Cortex of kidney (tissue), 1 donor: ENCODE measurements at places on chromosomes 5 and 9.

DNA sequence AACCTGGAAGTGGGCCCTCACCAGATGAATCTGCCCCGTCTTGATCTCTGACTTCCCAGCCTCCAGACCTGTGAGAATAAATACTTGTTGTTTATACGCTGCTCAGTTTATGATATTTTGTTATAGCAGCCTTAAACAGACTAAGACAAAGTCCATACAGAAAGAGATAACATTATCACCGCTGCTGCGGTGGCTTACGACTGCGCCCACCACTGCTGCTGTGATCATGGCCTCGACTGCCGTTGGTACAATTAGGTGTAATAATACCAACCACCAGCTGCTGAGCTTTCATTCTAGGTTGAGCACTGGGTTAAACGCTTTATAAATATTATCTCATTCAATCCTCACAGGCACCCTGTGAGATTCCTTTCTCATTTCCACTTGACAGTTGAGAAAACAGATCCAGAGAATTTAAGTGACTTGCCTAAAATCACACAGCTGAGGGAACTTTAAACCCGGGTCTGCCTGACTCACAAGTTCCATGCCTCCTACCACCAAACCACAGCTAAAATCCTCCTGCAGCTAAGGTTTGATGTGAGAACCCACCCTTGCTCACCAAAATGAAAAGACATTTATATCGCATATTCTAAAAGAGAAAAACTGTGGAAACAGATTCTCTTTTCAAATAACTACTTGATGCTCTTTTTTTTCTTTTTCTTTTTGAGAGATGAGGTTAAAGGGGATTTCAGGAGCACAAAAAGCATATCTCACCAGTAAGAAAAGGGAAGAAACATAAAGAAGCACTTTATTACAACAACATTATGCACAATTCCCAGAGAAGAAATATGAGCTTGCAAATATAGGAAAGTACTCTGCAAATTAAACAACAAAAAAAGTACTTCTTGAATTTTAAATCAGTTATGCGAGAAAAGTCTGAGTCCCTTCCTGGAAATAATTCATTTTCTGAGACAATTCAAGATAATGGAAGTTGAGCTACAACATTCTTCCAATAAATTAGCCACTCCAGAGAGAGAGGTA, 23.9 kb downstream of the GOLM1 start:
- DNase-seq: no peak

DNA sequence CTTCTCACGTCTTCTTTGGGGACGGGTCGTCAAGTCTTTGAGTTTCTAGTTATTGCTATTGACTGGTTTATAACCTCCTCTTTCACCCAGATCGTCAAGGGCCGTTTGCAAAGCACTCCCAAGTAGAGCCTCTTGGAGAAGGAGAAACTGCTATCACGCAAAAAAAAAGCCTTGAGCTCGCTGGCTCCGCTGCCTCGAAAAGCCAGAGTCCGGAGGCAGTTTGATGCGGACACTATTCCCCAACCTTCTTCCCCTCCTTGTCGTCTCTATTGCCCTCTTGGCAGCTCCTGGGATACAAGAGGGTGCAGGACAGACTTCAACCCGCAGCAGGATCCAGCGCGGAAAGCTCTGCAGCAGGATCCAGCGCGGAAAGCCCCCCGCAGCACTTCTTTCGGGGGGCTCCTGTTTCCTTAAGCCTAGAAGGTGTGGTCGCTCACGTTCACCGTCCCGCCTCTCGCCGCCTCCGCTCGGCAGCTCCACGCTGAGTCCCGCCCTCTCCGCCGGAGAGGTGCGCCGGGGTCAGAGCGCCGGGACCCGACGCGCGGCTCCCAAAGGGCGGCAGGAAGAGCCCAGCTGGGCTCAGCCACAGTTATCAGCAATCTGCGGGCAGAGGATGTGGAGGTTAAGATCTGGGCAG, at the start of gene PCDHAC1:
PCDHAC1 (plus strand) TSS at position 494 of the 637 bp plus-strand sequence. CDS start 594 bp downstream, outside the sequence.
- DNase-seq: no peak

GRCh38 chr9:72695365-72695764, 174.0 kb downstream of the TMC1 start:
- no peak for DNase-seq

- no peak for DNase-seq
Observed at GRCh38 chr9:115943431-115944165, 210.0 kb upstream of the PAPPA start.

DNA sequence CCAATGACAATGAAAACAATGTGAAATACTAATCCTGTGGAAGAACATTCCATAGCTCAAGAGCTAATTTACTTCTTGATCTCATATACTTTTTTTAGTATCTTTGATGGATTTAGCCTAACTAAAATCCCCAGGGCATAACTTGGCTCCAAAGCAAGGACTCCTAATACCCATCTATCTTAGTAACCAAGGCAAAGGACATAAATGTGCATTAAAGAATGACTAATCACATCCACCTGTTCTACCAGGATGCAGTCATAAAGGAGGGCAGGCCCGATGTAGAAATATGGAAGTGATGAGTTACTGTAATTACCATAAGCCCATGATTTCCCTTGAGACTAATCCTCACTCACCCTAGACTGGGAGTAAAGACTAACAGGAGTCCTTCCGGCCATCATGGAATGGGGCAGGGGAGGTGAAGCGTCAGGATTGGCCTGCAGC, 56.9 kb downstream of the KIF24 start:
- DNase-seq: no peak

DNA sequence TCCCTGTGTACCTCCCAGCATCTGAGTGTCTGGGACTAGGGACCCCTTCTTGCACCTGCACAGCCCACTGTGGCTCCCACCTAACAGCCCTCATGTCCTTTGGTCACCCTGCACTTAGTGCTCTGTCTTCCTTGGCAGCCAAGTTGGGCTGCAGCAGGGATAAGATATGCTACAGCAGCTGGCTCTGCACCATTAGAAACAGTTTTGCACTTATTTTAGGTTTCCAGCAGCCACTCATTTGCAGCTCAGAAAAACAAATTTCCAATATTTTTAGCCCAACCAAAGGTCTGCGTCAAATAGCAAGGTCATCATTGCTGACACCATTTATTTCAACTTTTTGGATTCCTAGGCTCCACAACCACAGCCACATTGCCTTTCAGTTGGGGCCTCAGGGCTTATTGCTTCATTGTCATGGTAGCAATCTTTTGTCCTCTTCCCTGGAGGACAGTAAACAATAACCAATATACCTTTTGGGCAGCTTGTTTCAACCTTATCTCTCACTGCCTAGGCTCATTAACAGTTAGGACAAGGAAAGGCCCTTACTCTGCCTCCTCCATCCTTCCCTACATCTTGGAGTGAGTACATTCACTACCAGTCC, 263.9 kb downstream of the COX7C start:
- DNase-seq: no peak

DNA sequence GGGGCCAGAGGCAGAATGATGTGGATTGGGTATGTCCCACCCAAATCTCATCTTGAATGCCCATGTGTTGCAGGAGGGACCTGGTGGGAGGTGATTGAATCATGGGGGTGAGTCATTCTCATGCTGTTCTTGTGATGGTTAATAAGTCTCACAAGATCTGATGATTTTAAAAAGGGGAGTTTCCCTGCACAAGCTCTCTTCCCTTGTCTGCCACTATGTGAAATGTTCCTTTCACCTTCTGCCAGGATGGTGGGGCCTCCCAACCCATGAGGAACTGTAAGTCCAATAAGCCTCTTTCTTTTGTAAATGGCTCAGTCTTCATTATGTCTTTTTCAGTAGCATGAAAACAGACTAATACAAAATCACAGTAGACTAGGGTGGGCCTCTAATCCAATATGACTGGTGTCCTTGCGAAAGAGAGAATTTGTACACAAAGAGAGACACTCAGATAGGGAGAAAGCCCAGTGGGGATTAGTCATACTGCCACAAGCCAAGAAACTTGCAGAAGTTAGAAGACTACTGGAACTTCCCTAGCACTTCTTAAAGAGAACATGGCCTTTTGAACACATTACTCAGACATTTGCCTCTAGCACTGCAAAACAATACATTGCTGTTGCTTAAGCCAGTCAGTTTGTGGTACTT, 68.4 kb downstream of the ANXA1 start:
- DNase-seq: no peak

GRCh38 chr5:121429761-121430160, 421.9 kb upstream of the FTMT start:
- no peak for DNase-seq

GRCh38 chr9:72952381-72952690, 517 bp downstream of the ALDH1A1 start:
- DNase-seq: no peak

DNA sequence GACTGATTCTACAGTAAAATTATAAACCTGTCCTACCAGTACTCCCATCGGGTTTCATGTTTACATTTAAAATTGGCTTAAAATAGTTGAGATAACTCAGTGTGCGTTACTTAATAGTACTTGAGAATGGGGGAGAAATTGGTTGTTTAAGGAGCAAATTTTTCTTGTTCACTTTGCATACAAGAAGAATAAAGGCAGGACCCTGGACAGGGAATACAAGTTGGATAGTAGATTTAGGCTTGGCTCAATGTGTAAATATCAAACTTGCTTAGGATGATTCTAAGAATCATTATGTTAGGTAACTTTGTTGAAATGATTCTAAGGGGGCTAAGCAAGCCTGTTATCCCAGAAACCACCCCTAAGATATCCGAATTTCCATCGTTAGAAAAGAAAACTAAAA, 448.4 kb upstream of the TLE4 start:
- DNase-seq: no peak

GRCh38 chr5:132629230-132629944, 28.6 kb upstream of the IL13 start:
- no peak for DNase-seq

GRCh38 chr9:35294556-35294955, 132.7 kb downstream of the UNC13B start:
- no peak for DNase-seq

DNA sequence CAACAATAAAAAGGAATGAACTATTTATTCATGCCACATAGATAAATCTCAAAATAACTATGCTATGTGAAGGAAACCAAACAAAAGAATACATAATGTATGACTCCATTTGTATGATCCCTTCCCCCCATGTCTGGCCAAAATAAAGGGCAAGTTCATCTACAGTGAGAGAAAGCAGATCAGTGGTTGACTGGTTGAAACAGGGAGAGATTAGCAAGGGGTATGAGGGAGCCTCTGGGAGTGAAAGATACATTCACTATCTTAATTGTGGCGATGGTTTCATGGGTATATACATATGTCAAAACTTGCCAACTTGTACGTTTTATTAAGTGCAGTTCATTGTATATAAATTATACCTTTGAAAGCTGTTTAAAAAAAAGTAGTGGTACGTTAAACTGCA, 4.8 kb downstream of the PSMD5 start:
- DNase-seq: no peak

GRCh38 chr9:130354806-130355205, 89.2 kb downstream of the HMCN2 start:
- no peak for DNase-seq

GRCh38 chr9:137461663-137462395, 2.7 kb upstream of the NSMF start:
- no peak for DNase-seq

DNA sequence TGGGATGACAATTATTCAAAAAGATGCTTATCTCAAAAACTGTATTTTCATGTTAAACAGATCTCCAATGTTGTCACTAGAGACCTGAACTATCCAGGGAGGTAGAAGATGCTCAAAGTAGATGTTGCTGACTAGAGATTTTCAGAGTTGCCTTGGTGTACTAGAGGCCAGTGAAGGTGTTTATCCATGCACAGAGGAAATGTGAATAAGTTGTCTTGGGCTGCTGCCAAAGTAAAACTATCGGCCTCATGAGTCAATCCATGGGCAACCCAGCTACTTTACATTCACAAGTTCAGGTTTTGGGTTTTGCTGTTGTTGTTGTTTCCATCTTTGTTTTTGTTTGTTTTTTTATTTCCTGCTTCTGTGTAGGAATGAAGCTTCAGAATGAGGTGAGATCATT, 141.1 kb upstream of the RANBP3L start:
- no peak for DNase-seq

DNA sequence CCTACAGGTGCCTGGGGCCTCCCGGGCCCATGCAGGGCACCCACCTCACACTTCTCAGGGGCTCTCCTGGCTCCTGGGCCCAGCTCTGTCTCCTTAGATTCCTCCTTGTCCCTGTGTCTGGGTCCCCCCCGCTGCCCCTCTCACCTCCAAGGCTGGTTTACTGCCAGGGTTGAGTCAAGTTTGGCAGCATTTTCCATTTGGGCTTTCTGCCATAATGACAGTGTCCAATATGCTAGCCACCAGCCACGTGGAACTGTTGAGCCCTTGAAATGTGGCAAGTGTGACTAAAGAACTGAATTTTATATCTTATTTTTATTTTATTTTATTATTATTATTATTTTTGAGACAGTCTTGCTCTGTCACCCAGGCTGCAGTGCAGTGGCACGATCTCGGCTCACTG, 1.9 kb downstream of the TTC16 start:
- no peak for DNase-seq

GRCh38 chr5:168291342-168291963, at the start of gene WWC1:
Gene WWC1 (plus strand): TSS chr5:168291645. CDS start chr5:168292153, 508 bp downstream.
- no peak for DNase-seq

- DNase-seq: no peak
Observed at GRCh38 chr5:79619854-79620253, 7.6 kb downstream of the TENT2 start.

- DNase-seq: no peak
Observed at GRCh38 chr9:110050925-110051355, 157.0 kb downstream of the C9orf152 start.
